ENCODE measurements at places on chromosomes 11 and 22.

DNA sequence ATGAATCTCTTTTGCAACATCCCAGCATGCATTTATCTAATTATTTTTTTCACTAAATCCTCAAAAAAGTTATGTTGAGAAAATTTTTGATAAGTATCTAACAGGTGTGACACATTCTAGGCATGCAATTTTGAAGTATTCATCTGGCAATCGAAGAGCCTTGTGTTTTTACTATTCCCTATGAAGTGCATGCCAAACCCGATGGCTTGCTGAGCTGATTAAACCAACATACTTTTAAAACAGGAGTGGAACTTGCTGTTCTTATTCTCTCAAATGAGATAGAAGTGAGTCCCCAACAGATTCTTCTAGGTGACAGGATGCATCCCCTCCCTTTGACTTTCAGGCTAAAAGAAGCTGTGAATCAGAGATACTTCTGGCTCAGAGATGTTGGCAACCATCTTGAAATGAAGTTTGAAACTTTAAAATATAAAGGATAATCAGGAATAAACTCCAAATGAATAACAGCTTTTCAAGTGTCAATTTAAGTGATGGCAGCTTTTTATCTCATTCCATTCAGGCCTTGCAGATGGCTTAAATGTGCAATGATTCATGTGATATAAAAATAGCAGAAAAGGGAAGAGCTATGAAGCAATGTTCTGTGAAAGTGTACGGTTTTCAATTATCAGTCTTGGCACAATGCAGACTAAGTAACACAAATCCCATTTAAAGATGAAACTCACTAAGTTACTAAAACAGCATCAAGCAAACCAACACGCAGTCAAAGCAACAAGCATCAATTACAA lies 67.7 kb downstream of the APOL5 start:
- no peak for DNase-seq

DNA sequence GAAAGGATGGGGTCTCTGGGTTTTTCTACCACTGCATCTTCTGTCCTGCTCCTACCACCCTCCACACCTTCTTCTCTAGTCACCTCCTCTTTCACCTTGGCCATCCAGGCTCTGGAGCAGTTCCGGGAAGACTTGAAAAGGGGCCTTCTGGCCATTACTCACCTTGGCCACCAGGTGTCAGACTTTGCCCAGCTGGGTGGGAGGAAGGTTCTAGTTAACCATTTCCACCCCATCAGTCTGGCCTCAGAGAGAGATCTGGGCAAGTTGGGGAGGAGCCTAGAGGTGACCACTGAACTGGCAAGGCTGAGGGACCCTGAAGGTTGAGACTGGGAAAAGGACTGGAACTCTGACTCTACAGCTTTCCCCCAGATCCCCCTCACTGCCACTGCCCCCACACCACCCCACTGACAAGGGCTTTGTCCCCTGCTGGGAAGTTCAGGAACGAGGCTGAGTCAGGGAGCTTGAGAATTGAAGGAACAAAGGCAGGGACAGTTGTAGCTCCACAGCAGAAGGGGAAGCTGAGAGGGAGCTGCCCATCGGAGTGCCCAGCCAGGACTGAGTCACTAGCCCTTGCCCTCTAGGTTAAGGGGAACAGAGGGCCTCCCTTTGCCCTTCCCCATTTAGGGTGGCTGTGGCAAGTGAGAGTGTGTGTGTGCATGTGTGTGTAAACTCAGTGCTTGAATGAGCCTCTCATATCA lies 3.7 kb upstream of the POLD4 start:
- DNase-seq: peak; percentile 70

GRCh38 chr11:24820541-24820940 lies 323.7 kb downstream of the LUZP2 start:
- no peak for DNase-seq

DNA sequence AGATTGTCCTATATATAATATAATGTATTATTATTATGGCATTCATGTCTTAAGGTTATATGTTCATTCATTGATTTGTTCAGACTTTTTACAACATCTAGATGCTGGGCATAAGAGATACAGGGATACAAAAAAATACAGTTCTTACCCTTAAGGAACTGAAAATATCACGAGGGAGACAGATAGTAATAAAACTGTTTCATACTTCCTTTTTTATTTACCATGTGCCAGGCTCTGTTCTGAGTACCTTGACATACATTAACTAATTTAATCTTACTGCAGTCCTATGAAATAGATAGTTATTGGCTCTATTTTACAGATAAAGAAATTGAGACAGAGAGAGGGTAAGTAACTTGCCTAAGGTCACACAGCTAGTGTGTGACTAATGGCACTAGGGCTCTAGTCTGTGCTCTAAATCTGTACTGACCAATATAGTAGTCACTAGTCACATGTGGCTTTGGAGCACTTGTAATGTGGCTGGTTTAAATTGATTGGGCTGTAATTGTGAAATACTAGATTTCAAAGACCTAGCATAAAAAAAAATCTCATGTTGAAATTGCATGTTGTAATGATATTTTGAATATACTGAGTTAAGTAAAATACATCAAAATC lies 21.3 kb downstream of the TRIM44 start:
- DNase-seq: no peak

GRCh38 chr11:104771763-104772162 lies 126.5 kb downstream of the CASP12 start:
- no peak for DNase-seq

- DNase-seq: no peak
Observed at GRCh38 chr22:21069375-21069774, 23.6 kb downstream of the LRRC74B start.

GRCh38 chr22:44583854-44584253 lies 85.8 kb upstream of the RTL6 start:
- DNase-seq: no peak

GRCh38 chr11:104524254-104524653 lies 360.3 kb upstream of the PDGFD start:
- no peak for DNase-seq

DNA sequence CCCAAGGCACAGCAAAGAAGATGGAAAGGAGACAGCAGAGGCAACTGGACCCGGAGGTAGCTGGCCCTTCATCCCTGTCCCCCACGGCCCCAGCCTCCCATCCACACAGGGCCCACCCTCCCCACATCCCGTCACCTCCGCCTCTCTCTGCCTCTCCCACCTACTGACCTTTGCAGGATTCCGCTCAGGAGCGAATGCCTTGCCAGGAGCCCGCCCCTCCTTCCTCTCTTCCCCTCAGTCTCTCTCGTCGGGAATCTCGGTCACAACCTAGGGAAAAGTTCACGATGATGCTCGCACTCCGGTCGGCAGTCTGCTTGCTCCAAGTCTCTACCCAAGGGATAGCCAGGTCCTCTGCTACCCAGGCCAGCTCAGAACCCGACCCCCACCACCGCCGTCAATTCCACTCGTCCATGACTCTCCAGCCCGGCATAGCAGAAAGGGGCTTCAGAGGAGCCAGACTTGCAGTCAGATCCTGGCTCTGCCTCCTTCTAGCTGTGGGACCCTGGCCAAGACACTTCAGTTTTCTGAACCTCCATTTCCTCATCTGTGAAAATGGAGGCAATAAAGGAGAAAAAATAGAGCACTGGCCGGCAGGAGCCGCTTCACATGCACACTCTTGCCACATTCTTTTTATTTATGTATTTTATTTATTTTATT lies 10.2 kb downstream of the AHNAK start:
- no peak for DNase-seq

GRCh38 chr11:41289408-41289807 lies 170.0 kb downstream of the LRRC4C start:
- DNase-seq: no peak

- DNase-seq: no peak
Observed at GRCh38 chr11:81497202-81497804, 1236.4 kb downstream of the FAM181B start.

GRCh38 chr11:107370390-107370789 lies 87.2 kb downstream of the CWF19L2 start:
- no peak for DNase-seq

DNA sequence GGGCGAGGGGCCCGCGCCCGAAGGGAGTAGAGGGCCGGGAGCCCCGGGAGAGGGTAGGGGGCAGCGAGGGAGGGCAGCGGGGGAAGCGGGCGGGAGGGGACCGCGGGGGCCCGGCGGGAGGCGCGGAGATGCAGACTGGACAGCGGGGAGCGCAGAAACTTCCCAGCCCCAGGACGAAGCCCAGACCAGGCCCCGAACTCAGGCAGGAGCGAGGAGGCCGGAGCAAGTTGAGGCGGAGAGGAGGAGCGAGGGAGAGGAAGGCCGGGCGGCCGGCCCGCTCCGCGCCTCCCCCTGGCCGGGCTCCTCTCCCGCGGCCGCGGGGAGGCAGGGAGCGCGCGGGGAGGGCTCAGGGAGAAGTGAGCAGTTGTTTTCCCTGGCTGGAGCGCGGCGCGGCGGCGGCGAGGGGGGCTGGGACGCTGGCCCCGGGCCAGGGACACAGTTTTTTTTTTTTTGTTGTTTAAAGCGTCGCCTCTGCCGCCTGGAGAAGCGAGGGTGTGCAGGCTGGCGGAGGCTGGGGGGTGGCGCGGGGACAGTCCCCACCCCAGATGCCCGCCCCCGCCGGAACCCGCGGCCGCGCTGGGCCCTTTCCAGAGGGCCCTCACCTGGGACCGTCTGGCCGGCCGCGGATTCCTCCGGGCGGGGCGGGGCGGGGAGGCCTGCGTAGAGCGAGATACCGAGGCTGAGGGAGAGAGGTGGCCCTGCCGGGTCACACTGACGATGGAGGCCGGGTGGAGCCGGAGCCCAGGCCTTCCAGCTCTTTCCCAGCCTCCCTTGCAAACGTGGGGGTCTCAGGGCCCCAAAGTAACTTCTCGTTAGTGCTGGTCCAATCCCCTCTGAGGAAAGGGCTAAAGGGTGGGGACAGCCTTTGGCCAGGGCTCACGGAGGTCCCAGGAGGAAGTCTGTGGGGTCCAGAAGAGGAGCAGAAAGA lies at the start of gene LTBP3:
LTBP3 (minus strand) TSS at position 358 of the 928 bp plus-strand sequence. CDS start 400 bp downstream, outside the sequence.
- peak; percentile 40 for DNase-seq

GRCh38 chr11:3051196-3052108 lies 5.8 kb downstream of the CARS1 start:
- DNase-seq: no peak

DNA sequence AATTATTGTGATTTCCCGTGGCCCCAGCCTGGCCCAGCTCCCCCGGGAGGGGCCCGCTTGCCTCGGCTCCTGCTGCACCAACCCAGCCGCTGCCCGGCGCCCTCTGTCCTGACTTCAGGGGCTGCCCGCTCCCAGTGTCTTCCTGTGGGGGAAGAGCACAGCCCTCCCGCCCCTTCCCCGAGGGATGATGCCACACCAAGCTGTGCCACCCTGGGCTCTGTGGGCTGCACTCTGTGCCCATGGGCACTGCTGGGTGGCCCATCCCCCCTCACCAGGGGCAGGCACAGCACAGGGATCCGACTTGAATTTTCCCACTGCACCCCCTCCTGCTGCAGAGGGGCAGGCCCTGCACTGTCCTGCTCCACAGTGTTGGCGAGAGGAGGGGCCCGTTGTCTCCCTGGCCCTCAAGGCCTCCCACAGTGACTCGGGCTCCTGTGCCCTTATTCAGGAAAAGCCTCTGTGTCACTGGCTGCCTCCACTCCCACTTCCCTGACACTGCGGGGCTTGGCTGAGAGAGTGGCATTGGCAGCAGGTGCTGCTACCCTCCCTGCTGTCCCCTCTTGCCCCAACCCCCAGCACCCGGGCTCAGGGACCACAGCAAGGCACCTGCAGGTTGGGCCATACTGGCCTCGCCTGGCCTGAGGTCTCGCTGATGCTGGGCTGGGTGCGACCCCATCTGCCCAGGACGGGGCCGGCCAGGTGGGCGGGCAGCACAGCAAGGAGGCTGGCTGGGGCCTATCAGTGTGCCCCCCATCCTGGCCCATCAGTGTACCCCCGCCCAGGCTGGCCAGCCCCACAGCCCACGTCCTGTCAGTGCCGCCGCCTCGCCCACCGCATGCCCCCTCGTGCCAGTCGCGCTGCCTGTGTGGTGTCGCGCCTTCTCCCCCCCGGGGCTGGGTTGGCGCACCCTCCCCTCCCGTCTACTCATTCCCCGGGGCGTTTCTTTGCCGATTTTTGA lies 3.3 kb upstream of the ANKRD13D start:
- no peak for DNase-seq

DNA sequence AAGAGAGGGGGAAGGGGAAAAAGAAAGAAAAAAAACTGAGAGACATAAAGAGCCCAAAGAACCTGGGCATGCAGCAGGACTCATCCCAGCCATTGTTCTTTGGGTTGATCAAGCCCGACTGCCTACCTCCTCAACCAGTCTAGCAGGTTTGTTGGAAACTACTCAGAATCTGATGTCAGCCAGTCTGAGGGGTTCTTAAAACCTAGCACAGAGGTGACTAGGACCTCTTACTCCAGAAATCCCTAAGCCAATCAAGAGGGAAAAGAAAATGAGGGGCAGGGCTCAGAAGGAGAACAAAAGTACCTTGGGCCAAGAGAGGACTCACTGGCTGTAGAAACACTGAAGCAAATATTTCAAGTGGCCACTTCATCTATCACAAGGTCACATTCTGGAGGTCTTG lies 228.0 kb downstream of the AASDHPPT start:
- DNase-seq: no peak

DNA sequence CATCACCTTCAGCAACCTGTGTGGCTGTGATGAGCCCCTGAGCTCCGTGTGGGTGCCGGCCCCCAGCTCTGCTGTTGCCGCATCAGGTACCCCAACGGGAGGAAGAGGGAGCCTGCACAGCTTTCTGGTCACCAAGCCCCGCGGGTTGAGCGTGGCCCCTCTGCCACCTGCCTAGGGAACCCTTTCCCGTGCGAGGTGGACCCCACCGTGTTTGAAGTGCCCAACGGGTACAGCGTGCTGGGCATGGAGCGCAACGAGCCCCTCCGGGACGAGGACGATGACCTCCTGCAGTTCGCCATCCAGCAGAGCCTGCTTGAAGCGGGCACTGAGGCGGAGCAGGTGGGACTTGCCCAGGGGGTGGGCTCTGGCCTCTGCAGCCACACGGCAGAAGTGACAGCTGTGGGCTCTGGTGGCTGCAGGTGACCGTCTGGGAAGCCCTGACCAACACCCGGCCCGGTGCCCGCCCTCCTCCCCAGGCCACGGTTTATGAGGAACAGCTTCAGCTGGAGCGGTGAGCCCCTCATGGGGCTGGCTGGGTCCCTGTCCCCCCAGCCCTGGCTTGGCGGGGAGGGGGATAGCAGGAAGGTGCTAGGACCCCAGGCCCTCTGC lies 1.9 kb upstream of the SSH3 start:
- DNase-seq: no peak

GRCh38 chr11:69099180-69099579 lies 50.4 kb downstream of the TPCN2 start:
- no peak for DNase-seq

- DNase-seq: no peak
Observed at GRCh38 chr11:48033918-48034341, 53.6 kb downstream of the PTPRJ start.

- no peak for DNase-seq
Observed at GRCh38 chr11:12044799-12045198, 36.4 kb upstream of the DKK3 start.

DNA sequence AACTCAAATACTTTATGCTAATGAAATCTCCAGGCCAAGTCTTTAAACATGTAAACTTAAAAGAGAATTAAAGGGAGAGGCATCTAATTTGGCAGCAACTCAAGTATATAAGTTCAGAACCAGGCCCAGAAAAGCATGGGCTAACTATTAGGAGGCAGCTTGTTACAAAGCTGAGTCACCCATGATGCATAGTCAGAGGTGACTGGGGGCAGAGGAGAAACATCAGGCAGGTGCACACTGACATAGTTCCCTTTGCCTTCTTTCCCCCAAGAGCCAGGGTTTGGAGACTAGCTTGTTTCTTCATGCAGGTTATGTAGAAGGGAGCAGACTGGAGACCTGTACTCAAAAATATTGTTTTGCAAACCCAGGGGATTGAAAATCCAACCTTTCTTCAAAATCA lies 619.0 kb downstream of the SOX6 start:
- DNase-seq: no peak

Measured in activated CD4-positive, alpha-beta T cell treated with anti-CD3 and anti-CD28 coated beads for 4 hours (primary cell).